ENCODE measurements at places on chromosomes 2 and 18.

DNA sequence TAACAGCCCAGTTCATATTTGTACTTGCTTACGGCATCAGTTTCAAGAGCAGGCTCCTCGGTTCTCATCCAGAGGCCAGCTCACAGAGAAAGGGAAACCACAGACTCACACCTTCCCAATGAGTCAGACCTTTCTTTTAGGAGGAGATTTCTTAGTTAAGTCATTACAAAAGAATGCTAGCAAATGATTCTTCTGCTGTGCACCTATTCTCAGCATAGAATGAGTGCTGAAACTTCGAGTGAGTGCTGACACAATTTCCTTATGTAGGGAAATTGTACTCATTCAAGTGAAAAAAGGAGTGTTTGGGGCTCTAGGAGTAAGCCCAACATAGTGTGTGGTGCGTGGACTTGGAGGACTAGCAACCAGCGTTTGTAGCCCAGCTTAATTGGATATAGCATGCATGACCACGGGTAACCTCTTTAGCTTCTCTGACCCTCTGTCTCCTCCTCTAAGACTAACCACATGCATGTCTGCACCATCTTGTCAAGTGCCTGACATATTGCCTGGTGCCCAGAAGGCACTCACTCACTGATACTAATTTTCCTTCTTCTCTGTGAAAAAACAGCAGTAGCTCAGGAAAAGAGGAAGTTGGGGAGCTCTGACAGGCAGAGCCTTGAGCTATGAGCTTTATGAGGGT is 87.0 kb downstream of the ALPK2 start:
- DNase-seq = peak; percentile 93

- DNase-seq = peak; percentile 37
Observed at GRCh38 chr2:65666156-65666725, 233.8 kb upstream of the SPRED2 start.

DNA sequence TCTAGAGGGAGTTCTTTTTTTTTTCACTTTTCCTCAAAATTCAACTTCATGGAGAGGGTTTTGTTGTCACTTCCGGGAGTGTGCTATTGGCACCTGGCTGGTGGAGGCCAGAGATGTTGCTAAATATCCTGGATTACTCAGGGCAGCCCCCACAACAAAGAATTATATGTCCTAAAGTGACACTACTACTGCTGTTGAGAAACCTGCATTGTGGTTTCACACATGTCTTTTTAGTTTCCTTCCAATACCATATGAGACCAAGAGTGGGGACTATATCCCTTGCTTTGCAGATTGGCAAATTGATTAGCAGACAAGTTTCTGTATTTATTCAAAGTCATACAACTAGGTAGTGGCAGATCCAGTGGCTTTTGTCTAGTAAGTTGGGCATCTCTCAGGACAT is 826.8 kb downstream of the TRIB2 start:
- DNase-seq = no peak

DNA sequence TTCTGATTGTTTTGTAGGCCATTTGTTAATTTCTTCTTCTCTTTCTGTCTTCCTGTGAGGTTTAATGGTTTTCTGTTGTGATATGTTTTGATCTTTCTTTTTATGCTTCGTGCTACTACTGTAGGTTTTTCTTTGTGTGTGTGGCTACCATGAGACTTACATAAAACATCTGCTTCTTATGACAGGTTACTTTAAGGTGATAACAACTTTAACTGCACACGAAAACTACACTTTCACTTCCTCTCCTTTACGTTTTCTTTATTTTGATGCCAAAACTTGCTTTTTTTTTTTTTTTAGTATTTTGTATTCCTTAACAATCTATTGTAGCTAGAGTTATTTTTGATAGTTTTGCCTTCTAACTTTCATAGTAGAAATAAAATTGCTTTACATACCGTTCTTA is 691.3 kb downstream of the TSN start:
- DNase-seq = no peak

GRCh38 chr2:238166391-238167343 is 7.9 kb downstream of the ERFE start:
- DNase-seq = no peak

DNA sequence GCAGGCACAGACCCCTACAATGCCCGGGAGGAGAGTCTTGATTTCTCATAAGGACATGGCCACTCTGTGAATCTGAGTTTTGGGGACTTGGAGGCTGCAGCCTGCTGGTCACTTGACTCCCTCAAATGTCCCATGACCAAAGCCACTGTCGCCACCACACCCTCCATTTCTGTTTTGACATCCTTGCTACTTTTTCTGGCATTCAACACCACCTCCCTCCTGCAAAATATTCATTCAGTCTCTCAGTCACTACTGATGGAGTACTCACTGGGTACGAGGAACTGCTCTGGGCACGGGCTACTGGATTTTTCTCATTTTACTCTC is 208.6 kb upstream of the HAAO start:
- DNase-seq = no peak

- DNase-seq = no peak
Observed at GRCh38 chr2:148023861-148024260, 3.0 kb downstream of the MBD5 start.

- DNase-seq = no peak
Observed at GRCh38 chr18:34801774-34802173, 91.7 kb downstream of the DTNA start.

GRCh38 chr2:217434180-217434975 is 568.4 kb downstream of the TNS1 start:
- DNase-seq = peak; percentile 94

DNA sequence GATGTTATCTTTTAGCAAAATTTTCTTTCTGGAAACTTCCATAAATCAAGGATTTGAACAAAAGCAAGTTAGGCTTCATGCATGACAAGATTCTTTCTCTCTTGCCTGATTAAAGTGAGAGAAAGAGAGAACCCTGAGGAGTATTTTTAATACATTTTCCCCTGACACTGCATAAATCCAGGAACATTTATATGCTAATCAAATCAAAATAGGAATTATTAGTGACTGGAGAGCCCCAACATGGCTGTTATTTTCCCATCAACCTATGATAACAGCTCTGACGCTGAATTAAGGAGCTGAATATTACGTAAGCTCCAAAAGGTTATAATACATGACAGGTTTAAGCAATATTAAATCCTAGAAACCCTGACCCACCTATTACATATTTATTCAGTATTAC is 930.2 kb upstream of the PIK3C3 start:
- no peak for DNase-seq

DNA sequence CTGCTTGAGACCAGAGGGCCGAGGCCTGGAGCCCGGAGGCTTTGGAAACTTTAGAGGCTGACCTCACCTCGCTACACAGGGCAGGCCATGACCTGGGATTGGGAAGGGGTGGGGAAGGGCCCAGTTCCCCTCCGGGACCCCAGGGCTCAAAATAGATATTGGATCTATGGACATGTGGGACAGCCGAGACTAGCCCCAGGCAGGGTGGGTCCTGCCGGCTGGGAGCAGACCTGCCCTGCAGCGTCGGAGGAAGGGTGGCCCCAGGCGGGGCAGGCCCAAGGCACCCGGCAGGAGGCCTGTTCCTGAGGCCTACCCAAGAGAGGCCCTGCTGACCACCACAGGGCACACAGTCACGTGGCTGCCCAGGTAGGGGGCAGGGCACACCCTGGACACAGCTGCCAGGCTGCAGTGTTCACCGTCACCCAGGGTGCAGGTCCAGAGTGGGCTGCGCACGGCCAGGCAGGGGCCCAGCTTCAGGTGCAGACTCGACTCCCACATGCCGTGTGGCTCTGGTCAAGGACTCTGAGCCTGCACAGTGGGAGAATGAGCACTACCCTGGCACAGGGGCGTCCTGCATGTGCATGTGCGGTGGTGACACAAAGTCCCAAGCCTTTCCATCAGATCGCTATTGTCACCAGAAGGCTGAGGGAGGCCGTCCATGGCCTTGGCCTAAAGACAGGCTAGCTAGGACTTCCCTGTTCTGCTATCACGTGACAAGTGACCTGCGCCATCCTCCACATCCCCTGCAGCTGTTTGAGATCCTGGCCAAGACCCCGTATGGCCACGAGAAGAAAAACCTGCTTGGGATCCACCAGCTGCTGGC is 13.2 kb downstream of the ANO7 start:
- no peak for DNase-seq

GRCh38 chr2:201642579-201643215 is 606 bp downstream of the TMEM237 start:
- DNase-seq = no peak

GRCh38 chr2:119730671-119731177 is 29.0 kb upstream of the PTPN4 start:
- no peak for DNase-seq

- DNase-seq = no peak
Observed at GRCh38 chr2:238865744-238866355, 18.0 kb downstream of the TWIST2 start.

DNA sequence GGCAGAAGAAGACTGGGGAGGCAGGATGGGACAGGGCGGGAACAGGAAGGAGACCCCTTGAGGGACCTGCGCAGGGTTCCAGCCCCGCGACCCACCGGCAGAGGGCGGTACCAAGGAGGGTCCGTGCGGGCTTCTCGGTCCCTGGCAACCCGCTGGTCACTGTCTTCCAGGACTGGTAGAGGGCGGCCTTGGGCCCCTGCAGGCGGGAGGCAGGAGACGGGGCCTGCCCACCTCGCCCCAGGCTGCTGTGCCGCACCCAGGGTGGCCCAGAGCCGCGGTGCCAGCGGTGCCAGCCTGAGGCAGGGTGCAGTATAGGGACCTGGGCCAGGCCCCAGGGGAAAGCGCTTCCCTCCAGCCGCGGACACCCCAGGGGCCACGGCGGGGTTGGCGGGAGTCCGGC is 34.5 kb downstream of the NEURL3 start:
- DNase-seq = no peak

GRCh38 chr18:55078303-55078932 is 119.2 kb upstream of the CCDC68 start:
- DNase-seq = no peak

DNA sequence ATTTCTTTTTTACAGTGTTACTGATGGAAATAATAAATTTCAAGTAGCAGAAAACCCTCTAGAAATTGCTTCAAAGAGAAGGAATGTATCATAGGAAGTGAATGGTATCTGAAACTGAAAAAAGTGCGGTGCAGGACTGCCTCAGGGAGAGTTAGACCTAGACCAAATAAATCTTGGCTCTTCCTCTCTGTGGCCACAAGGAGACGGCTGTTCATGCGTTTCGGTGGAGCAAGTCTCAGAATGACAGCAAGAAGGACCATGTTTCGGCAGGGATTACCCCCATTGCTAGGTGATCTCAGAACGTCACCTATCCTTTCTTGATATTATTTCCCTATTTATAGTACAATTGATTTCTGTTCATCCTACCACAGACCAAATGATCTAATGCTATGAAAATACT is 522.3 kb downstream of the SOX11 start:
- DNase-seq = no peak

DNA sequence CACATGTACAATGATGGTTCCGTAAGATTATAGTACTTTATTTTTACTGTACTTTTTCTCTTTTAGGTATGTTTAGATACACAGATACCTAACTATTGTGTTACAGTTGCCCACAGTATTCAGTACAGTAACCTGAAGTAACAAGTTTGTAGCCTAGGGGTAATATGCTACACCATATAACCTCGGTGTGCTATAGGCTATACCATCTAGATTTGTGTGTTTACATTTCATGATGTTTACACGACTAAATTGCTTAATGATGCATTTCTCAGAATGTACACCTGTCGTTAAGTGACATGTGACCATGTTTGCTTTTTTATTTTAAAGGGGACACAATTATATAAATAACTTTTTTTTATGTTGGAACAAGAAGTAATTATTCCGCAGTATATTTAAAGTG is 34.5 kb downstream of the PIK3C3 start:
- DNase-seq = no peak

DNA sequence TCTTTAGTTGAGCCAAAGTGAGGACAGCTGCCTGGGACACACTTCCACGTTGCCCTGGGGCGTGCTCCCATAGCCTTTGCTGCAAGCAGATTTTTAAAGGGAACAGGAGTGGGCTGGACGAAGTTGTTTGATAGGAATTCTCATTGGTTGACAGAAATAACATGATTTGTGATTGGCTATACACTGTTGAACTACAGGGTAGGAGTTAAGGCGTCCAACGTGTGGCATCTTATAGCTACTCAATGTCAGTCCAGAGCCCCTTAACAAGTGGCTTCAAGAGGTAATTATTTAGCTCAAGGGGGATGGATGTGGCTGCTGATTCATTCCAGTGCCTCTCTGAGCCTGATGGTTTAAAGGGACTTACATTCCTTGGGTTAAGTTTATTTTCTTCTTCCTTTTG is 65.5 kb downstream of the ACAA2 start:
- DNase-seq = no peak

GRCh38 chr2:223051693-223052289 is at the start of gene KCNE4:
KCNE4 (plus strand) TSS chr2:223052190; CDS start chr2:223052831, 641 bp downstream.
- no peak for DNase-seq

GRCh38 chr2:151302879-151303278 is 13.4 kb upstream of the NMI start:
- DNase-seq = peak; percentile 68

DNA sequence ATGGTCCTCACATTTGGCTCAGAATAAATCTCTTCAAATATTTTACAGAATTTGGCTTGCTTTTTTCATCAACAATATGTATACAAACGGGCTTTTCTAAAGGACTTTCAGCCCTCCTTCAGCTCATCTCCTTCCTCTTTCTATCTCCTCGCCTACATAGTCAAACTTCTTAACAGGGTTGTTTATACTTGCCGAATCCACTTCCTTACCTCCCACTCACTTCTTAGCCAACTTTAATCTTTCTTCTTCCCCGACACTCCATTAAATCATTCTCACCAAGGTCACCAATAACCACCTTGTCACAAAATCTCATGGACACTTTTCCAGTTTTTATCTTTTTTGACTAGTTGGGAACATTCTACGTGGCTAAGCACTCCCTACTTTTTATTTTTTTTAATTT is 325.2 kb downstream of the PLCL1 start:
- no peak for DNase-seq

DNA sequence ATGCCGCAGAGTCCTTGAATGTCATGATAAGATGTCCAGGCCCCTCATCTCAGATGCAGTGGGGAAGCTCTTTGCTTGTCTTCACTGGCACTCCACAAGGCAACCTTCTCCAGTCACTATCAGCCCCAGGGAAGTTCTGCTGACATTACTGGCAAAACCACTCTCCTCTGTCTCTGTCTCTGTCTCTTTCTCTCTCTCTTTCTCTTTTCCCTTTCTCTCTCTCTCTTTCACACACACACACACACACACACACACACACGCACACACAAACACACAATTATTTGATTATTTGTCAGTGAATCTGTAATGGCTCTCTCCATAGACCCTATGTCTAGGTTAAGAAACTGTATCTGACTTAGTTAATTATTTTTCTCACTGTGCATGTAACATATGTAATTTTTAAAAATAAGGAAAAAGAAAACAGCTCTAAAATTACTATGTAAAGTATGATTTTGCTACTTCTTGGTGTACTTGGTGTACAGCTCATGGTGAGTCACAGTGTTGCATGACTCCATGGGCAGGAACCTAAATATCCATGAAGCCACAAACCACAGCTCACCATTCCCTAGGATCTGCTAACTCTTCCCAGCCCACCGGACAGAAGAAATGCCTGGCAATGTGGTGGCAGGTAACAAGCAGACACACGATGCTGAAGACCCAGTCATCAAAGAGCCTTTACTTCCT is 594.9 kb upstream of the ID2 start:
- DNase-seq = peak; percentile 86
